H7 (cell line): ENCODE measurements at places on chromosomes 7 and 10.

GRCh38 chr7:81138870-81139269 is 220.0 kb upstream of the SEMA3C start:
- no peak for DNase-seq

- DNase-seq, result no peak
These were observed 60.2 kb upstream of the PODXL start for GRCh38 chr7:131616487-131617200.

DNA sequence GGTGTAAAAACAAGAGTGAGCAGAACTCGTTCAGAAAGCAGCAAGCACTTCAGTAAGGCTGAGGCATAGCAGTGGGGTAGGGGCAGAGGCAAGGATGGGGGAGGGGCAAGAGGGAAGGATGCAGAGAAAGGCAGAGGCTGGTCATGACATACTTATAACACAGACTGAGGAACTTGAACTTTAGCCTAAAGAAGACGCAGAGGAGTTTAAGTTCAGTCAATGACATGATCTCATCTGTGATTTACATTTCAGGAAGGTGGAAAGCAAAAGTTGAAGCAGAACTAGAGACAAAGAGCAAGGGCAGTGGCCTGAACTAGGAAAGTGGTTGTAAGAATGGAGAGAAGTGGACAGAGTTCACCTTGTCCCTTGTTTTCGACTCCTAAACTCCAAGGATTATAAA is 15.8 kb downstream of the MACC1 start:
- DNase-seq, result peak; percentile 60

- DNase-seq, result no peak
These were observed 20.7 kb downstream of the GTF2IRD1 start for GRCh38 chr7:74474271-74474865.

DNA sequence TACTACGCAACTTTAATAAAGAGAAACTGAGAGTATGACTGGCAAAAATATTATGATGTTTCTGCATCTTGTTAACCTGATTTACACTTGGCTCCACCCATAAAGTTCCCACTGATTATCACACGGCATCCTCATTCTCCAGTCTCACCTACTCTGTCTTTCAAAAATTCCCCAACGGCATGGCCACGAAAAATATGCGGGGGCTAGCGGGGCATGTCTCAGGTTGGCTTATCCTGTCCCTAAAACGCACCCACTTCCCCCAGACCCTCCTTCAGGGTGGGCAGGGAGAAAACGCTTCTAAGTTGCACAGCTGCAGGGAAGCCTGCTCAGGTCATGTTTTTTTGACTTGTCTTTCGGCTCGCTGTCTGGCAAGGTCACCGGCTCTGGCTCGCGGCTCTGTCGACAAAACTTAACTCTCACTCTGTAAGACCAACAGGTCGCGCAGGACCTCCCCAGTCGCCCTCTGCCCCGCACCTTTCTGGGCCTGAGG is 3.8 kb downstream of the CDK6 start:
- peak; percentile 5 for DNase-seq

DNA sequence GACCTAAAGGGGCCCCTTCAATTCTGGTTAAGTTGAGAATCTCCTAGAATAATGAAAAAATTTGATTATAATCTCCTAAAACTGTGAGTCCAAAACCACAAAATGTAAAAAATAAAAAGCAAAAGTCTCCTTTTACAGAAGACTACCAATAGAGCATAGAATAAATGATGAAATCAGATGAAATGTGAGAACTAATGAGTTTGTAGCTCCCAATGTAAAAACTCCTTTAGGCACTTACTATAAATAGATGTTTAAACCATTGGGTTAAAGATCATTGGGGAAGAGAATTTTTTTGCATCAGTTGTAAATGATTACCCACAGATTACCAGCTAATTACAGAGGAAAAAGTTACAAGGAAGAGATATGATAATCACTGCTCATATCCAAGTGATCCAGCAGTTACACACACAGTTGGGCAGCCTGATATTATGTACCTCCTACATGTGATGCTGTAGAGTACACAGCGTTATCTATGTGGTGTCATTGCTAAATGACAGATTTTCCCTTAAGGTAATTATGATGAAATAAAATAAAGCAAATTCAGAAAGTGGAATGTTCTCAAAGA is 282.7 kb upstream of the SEMA3D start:
- DNase-seq, result no peak

DNA sequence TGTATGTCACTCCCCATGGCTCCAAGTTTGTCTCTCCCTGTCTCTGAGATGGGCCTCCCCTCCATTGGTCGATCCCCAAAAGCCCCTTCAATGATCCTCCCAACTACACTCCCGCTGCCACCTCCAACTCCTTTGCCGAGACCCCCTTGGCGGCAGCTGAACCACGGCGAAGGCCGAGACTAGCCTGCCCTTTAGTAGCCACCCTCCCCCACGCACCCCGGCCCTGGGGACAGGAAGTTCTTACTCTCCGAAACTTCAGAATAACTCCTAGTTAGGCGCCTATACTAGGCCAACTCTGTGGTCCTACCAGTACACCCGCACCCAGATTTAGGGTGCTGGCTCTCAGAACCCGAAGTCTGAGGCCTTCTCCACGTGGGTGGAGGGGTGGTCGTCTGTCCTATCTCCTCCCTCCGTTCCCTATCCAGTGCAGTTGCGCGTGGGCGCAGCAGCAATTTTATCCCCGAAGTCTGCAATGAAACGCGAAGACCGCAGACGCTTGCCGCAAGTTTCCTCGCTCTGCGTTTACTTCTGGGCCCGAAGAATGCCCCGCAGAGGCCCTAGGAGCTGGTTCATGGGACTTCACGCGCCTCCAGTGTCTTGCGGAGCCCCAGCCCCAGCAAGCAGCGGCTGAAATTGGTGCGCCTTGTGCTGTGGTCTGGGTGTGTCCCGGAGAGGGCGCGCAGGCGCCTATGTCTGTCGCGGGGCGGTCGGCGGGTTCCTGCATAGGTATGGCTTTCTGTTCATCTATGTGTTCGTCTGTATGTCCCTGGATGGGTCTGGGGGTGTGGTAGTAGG is 82.6 kb upstream of the SLF2 start:
- peak; percentile 75 for DNase-seq

GRCh38 chr7:1538544-1539180 is 8.2 kb downstream of the MAFK start:
- no peak for DNase-seq

- DNase-seq, result no peak
These were observed 83.0 kb upstream of the PHYHIPL start for GRCh38 chr10:59093461-59093860.

DNA sequence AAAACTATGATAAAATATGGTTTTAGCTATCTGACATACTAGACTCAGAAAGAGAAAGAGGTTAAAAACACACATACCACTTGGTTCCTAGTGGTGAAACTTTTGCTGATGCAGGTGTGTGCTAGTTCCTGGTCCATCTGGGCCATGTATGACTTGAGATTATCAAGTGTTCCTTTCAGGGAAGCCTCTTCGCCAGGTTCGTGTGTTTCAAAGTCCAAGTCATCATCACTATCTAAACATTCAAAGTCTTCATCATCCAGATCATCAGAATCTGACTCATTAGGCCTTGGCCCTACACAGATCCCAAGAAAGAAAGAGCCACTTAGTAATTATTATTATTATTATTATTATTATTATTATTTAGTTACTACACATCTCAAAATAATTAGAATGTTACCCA is 26.4 kb downstream of the NUDT13 start:
- DNase-seq, result no peak

- no peak for DNase-seq
These were observed 11.0 kb downstream of the MYOF start for GRCh38 chr10:93471110-93471651.

DNA sequence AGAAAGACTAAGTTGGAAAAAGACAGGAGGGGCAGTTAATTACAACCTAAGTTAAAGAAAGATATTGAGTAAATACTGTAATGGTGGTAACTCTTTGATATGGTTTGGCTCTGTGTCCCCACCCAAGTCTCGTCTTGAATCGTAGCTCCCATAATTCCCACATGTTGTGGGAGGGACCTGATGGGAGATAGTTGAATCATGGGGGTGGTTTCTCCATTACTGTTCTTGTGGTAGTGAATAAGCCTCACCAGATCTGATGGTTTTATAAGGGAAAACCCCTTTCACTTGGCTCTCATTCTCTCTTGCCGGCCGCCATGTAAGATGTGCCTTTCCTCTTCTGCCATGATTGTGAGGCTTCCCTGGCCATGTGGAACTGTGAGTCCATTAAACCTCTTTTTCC is 143.8 kb downstream of the GRK5 start:
- no peak for DNase-seq
